ENCODE measurements at places on chromosomes 2 and 18.

GRCh38 chr2:16728351-16729136, 62.9 kb upstream of the CYRIA start:
- DNase-seq, result no peak

- no peak for DNase-seq
These were observed 276.5 kb upstream of the ATP5MC3 start for GRCh38 chr2:175457895-175458448.

GRCh38 chr2:15177103-15177502, 384.0 kb downstream of the NBAS start:
- DNase-seq, result peak; percentile 4

DNA sequence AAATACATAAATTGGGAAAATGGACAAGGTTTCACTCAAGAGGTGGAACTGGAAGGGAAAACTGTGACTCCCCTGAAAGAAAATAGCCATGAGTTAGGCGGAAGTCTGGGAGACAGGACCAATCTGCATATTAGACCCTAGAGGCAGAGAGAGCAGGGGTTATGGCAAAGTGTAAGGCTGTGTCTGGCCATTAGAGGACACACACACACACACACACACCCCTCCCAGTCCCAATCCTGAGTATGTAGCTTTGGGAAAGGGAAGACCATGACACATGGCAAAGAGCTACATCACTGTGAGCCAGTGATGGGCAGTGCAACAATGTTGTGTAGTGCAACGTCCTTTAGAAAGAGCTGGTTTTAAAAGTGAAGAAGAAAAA, 479.9 kb upstream of the NXPH2 start:
- no peak for DNase-seq

DNA sequence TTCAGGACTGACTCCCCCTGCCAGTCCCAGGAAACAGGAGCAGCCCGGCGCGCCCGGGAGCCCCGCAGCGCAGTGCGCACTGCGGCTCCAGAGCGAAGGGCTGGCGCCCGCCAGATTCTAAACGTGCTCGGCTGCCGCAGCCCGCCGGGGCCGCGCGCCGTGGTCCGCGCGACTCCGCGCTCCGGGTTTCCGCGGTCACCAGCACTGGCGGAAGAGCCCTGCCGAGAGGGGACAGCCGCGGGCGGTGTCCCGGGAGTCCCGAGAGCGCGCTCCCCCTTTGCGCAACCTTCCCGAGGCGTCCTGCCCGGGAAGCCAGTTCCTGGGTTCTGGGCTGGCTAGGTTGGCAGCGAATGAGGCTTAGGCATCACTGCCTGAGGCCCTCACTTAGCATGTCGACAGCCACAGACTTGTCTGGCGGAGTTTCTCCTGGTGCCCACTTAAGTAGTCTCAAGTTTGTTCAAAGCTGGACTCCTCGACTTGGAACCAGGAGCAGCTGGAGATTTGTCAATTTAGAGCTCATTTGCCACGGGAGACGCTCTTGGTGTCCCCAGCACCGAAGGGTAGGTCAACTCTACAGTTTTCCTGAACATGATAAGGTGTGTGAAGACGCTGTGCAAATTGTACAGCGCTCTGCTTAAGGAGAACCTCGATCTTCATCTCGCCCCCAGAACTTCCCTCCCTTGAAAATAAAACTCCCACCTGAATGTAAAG, 1.5 kb upstream of the VSNL1 start:
- DNase-seq, result peak; percentile 3

DNA sequence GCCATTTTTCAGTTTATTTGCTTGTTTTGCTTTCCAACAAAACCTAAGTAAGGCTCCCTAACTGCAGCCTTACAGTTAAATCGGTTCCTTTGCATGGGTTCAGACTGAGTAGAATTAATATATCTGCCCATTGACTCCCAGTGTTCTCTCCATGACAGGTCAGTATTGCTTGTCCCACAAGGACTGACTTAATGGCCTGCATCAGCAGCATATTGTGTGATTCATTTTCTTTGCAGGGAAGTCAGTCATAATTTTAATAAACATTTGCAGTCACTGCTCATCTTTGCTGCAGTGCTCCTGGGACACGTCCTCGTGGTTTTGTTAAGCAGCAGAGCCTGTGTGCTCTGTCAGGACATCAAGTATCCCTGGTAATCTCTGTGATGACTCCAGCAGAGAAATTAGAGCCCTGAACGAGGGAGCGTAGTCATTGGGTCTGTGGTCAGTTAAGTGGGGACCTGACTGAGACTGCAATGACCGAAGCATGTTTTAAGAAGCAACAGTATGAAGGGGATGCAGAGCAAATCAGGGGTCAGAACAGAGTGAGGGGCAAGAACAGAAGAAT, 93.3 kb downstream of the CDH20 start:
- no peak for DNase-seq

DNA sequence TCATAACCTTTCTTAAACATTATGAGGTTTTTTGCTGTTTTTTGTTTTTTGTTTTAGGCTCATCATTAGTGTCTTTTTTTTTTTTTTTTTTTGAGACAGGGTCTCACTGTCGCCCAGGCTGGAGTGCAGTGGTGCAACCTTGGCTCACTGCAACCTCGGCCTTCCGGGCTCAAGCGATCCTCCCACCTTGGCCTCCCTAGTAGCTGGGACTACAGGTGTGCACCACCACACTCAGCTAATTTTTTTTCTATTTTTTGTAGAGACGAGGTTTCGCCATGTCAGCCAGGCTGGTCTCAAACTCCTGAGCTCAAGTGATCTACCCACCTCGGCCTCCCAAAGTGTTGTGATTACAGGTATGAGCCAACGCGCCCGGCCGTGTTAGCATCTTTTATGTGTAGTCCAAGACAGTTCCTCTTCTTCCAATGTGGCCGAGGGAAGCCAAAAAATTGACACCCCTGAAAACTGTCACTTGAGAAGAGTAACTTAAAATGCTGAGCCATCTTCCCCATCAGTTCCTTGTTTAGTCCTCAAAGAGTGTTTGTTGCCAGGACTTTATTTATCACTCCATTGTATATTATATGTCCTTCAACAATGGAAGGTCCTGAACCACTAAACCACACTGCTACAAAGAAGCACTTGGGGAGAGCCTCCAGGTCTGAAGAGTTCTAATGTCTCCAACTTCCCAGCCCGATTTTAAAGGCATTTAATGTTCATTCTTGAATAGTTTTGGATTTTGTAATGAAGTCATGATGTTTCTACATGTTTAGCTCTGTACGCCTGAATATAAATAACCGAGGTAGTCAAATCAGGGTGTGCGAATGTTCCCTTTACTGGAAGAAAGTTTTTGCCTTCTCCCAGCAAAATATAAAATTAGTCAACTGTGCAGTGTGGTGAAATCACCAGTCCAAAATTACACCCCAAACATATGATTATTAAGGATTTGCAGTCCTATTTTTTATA, 26.4 kb downstream of the ZNF516 start:
- no peak for DNase-seq

GRCh38 chr2:198374375-198375082, 570.1 kb downstream of the PLCL1 start:
- DNase-seq, result peak; percentile 10

DNA sequence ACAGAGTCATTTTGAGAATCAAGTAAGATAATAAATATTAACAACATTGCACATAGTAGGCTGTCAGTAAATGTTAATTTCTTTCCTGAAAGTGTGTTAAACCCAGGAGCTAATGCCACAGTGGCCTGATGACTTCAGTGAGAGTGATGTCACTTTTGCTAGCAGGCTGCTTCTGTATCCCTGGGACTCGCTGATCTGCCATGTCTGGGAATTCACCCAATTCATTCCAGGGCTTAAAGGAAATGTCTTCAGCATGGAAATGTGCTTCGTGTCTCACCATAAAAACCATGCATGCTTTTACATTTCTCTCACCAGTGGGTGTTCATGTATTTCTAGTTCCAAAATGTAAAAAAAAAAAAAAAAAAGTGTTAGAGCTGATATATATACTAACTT, 56.8 kb upstream of the MAPRE3 start:
- no peak for DNase-seq

DNA sequence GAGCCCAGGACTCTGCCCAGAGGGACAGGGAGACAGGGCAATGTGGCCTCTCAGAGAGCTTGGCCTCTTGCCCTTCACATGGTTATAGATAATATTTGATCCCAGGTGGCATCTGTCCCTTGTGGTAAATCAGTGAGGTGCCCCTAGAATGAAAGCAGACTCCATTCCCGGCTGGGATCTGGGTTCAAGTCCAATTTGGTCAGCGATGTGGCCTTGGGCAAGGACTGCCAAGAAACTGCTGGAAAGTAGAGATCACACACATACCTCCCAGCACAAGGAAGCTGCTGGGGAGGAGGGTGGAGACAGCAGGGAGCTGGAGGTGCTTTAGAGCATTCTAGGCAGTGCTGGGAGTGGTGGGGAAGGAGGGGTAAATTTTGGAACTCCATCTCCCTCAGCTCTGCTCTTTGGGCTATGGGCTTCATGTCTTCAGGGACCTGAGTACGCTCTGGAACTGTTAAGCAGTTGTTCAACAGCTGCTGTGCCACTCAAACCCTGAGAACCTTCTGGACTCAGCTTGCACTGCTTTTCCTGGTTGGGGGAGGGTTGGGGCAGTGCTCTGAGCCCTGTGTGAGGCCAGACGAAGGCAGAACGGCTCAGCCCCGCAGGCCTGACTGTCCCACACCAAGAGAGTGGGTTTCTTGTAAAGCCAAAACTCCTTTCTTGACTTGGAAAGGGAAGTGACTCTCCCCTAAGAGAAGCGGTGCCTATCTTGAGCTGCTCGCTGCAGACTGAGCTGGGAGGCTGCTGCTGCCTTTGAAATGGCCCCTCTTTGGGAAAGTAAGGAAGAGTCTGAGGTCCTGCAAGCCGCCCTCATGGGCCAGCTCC, 23.0 kb downstream of the INPP5D start:
- DNase-seq, result no peak

- DNase-seq, result no peak
These were observed 39.1 kb downstream of the CYRIA start for GRCh38 chr2:16626497-16626896.

DNA sequence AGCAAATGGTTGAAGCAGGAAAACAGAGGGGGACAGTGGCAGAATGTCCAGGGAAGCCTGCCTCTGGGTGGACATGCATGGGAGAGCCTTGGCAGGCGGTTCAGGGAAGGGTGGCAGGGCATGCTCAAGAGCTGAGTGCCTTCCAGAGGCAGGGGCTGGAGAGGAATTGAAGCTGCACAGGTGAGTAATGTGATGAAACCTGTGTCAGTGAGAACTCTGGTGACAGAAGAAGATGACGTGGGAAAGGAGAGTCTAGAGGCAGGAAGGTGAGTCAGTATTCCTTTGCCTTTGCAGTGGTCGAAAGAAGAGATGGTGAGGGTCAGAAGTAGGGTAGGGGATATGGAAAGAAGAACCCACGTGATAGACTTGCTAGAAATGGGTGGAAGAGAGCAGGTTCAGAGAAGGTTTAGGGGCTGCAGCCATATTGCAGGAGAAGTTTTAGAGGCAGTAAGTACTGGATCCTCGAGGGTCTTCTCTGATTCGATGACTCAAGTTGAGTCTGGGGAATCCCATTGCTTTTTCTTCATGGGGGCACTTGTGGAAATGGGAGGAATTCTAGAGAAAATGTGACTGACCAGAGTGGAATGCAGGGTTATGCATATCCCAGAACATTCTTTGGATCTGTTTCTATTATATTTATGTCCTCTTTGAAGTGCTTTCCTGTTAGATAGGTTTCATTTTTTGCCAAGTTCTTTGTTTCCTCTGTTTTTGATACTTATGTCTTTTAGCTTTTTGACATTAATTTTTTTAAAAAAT, 37.4 kb downstream of the TMEM87B start:
- DNase-seq, result peak; percentile 46

- DNase-seq, result no peak
These were observed 711.2 kb upstream of the CDH7 start for GRCh38 chr18:65039578-65039977.

GRCh38 chr2:79275863-79276262, 116.3 kb upstream of the REG3A start:
- DNase-seq, result no peak

GRCh38 chr2:134670955-134671354, 47.8 kb downstream of the TMEM163 start:
- no peak for DNase-seq

DNA sequence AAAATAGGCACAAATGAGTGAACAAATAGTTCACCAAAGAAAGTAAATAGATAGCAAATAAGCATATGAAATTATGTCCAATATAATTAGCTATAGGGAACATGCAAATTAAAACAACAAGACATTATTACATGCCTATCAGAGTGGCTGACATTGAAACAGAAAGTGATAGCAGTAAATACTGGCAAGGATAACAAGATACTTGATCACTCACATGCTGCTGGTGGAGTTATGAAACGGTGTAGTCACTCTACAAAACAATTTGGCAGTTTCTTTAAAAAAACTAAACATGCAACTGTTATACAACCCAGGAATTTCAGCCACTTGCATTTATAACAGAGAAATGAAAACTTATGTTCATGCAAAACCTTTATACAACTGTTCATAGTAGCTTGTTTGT, 439.2 kb upstream of the ACVR2A start:
- no peak for DNase-seq

- DNase-seq, result no peak
These were observed 175.4 kb downstream of the ANTXR1 start for GRCh38 chr2:69188182-69188900.

DNA sequence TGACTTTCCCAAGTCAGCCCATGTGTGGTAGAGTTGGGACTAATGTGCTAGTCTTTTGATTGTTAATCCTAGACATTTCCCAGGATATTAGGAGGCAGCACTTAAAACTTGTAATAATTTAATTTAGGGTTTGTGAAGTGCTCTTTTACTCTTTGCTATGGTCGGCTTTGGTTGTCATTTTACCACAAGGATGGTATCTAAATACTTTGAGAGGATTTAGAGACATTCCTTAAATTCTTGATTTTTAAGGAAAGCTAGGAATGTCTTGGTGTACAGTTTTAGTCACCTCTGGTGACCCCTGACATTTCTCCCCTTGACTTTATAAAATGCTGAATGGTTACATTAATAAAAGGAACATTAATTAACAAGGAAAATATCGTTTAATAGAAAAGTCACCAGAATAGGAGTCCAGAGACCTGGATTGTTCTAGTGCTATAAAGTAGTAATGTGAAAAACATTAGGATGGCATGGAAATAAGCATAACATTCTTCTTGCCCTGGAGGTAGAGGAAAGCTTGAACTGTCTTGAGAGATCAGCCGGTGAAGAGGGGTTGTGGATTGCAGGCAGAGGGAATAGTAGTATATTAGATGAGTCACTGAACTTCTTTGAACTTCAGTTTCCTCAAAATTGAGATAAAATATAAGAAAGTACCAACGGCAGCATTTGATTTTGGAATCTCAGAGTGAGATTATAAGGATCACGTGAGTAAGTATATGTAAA, 209.2 kb downstream of the MCFD2 start:
- no peak for DNase-seq

DNA sequence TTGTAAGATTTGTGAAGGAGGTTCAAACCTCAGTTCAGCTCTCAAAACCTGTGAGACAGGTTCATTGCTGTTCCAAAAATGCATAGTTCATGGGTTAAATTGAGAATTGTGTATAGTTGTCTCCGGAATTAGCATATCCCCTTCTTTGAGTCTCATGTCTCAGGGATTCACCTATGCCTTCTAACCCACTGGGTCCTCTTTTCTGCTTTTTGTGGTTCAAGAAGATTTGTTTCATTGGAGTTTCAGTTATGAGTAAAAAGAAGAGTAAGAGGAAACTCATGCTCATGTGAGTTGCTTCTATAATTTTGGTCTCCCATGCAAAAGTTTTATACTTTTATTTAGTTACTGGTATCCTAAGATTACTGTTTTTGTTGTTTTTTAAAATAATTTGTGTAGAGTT, 1219.8 kb upstream of the ZEB2 start:
- no peak for DNase-seq

All from HTR-8/SVneo (cell line).